ENCODE measurements at places on chromosomes 2 and 18. TPM values are rescaled to one million over a fixed set of nuclear protein-coding genes. Genes with fewer than 3 reads are reported as not detected.
A peak's percentile ranks its signal among the peaks of the same experiment; 100 is the strongest.

DNA sequence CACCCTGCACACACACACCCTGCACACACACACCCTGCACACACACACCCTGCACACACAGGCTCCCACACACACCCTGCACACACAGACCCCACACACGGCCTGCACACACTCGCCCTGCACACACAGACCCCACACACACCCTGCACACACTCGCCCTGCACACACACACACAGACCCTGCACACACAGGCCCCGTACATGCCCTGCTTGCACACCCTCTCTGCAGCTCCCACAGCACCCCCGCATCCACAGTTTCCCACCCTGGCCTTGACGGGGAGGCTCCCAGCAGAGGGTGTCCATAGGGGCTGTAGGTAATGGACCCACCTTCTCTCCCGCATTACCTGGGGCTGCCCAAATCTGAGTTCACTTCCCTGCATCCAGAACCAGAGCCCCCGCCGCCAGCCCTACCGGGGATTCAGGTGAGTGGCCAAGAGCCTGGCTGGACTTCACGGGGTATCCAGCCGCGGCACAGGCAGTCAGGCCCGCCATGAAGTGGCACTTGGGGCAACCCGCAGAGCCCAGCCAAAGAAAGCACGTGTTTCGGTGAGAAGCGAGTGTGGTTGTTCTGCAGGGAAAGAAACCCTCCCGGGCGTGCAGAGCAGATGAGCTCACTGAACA lies 88.6 kb upstream of the GPC1 start:
- DNase-seq, result peak; percentile 62

GRCh38 chr2:200033929-200034328 lies 78.5 kb downstream of the MAIP1 start:
- no peak for DNase-seq

DNA sequence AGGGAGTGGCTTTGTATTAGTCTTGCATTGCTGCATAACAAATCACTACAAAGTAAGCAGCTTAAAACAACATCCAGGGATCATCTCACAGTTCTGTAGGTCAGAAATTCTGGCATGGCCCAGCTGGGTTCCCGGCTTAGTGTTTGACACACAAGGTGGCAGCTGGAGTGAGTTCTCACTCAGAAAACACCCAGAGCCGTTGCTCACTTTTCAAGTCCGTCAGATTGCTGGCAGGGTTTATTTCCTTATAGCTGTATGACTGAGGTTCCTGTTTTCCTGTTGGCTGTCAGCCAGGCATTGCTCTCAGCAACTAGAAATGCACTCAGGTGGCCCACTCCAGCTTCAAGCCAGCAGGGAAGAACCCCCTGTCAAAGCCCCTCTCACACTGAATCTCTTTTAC lies 324.1 kb downstream of the CCDC178 start:
- no peak for DNase-seq

Gene DLGAP1
- total RNA-seq, result 4.7 TPM

Gene SCYGR4
- 1.3 TPM for total RNA-seq

Measured in suprapubic skin (tissue), 4 donors.